ENCODE measurements at places on chromosomes 12 and 14.

DNA sequence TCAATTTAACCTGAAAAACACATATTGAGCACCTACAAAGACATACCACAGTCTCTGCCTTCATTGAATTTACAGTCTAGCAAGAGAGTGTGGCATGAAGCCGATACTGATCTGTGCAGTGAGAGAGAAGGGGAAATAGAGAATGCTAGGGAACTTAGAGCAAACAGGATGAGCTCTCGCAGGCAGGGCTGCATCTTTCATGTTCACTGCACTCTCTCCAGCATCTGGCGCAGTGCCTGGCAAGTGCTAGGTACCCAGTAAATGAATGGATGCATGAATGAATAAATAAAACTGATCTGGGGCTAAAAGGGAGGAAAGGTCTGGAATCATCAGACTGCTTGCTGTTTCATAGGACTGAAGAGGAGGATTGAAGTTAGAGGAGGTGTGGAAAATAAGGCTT, 256.5 kb upstream of the NPAS3 start:
- DNase-seq: no peak

- DNase-seq: no peak
Measured at GRCh38 chr12:105467710-105468366, 137.3 kb downstream of the C12orf75 start.

GRCh38 chr12:22935501-22935900, 310.5 kb downstream of the ETNK1 start:
- no peak for DNase-seq

GRCh38 chr14:74829251-74829650, 46.7 kb downstream of the PROX2 start:
- DNase-seq: no peak

DNA sequence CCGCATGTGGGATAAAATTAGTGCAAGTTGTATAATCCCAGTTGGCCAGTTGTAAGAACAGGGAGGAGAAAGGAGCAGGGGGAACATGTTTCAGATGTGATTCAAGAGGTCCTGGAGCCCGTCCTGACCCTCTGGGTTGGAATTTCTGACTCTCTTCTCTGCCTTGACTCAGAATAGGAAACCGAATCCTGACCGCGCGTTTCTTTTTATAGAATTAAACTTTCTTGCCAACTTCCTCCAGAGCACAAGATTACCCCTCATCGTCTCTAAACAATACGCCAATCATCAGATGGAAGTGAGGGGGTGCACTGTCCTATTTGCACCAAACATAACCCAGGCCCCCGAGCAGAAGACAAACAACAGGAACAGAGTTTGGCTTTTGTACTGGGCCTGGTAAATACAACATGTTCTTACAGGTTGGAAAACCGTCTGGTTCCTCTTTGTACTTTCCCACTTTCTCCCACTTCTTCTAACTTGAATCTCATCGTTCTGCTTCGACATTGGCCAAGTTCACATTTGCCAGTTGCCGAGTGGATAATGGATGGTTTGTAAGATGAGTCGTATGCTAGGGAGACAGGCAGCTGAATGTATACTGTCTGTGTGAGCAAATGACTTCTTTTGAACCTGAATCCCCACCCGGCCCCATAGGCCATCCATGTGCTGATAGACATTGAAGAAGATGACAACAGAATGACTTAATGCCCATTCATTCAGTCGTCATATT, 42.6 kb upstream of the MED13L start:
- peak; percentile 86 for DNase-seq

GRCh38 chr12:25623816-25624215, 70.7 kb upstream of the LMNTD1 start:
- no peak for DNase-seq

DNA sequence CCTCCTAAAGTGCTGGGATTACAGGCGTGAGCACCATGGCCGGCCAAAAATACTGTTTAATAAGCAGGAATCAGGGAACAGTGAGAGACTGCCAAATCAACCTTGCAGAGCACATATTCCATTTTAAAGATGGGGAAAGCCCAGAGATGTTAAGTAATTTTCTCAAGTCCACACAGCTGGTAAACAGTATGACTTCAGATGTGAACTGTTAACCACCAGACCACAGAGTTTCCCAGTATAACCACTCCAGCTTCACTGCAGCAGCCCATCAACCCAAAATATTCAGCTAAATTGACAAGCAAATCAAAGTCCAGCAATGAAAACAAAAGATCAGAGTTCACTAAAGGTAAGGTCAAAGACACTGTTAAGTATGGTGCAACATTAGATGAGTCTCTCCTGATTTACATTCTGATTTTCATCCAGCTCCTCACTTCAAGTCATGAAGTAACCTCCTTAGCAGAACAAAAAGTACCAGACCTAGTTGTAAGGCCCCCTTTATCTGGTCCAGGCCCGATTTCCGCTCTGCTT, 82.1 kb downstream of the TRAFD1 start:
- no peak for DNase-seq

DNA sequence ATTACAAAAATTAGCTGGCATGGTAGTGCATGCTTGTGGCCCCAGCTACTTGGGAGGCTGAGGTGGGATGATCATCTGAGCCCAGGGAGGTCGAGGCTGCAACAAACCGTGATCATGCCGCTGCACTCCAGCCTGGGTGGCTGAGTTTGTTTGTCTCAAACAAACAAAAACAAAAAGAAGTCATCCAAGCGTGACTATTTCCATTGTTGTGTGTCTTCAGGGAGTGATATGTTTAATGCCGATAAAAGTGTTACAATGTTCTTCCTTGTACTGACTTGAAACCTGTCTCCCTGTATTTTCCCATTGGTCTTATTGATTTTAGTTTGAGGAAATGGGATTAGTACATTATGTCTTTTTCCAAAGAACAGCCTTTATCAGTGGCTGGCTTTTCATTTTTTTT, 75.6 kb upstream of the USP44 start:
- no peak for DNase-seq

GRCh38 chr14:102209224-102209966, 69.7 kb downstream of the WDR20 start:
- peak; percentile 50 for DNase-seq

DNA sequence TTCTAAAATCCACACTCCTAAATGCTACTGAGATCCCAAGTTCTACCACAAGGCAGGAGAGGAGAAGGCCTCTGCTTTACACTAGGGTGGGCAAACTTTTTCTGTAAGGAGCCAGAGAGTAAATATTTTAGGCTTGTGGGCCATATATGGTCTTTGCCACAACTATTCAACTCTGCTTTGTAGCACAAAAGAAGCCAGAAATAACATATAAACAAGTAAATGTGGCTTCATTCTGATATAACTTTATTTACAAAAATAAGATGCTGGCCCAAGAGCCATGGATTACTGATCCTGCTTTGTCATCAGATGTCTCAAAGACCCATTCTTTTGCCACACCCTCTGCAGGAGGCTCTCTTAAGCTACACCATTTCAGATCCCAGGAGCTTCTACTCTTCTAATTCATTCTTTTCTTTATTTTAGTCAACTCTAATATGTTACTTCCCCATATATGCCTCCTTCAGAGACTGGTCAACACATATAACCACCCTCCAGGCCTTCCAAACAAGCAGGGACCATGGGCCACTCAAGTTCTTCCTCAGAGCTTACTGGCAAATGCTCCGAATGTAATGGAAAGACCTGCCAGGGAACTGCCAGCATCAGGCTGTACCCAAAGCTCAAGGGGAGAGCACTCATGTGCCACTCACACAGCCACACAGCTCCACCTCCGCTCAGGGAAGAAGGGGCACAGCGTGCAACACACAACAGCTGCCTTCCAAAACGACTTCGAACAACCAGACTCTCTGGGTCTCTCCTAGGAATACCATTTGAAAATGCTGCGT, 15.6 kb downstream of the APPL2 start:
- no peak for DNase-seq

DNA sequence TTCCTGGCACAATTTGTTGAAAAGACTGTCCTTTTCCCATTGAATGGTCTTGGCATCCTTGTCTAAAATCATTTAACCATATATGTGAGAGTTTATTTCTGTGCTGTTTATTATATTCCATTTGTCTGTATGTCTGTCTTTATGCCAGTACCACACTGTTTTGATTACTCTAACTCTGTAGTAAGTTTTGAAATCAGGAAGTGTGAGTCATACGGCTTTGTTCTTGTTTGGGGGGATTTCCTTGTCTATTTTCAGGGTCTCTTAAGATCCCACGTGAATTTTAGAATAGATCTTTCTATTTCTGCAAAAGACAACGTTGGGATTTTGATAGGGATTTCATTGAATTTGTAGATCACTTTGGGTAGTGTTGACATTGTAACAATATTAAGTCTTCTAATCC, 88.5 kb downstream of the MYRFL start:
- DNase-seq: no peak

- DNase-seq: peak; percentile 93
Measured at GRCh38 chr12:109432842-109433304, 44.2 kb downstream of the KCTD10 start.

GRCh38 chr12:58814036-58814435, 106.3 kb downstream of the LRIG3 start:
- no peak for DNase-seq

- peak; percentile 62 for DNase-seq
Measured at GRCh38 chr12:550473-551260, 90.9 kb downstream of the B4GALNT3 start.

- DNase-seq: no peak
Measured at GRCh38 chr12:57715786-57716185, 21.9 kb downstream of the OS9 start.

- DNase-seq: peak; percentile 72
Measured at GRCh38 chr14:104545942-104546501, 33.5 kb upstream of the C14orf180 start.

DNA sequence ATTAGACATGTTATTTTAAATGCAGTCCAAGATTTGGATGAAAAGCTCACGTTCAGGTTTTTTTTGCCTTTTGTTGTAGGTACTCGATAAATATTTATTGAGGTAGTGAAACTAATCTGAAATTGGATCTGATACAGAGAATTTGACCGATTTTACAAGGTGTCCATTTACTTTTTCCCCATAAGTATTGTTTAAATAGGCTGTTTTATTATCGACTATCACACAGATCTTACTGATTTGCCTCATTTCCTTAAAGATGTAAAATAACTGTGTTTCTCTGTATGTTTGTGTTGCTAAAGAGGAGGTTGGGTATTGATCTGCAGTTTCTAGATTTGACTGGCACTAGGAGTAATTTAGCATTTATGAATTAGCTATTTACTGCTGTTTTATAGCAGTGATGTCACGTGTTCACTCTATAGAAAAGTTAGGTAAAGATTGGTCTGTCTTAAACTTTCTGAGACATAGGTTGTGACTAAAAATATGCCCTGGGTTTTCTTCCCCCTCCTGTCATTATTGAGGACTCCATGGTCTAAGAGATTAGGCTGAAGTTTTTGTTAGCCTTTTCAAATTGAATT, 3.5 kb downstream of the RAP1B start:
- no peak for DNase-seq

GRCh38 chr12:12939888-12940287, 12.1 kb downstream of the GPRC5D start:
- DNase-seq: no peak

- DNase-seq: no peak
Measured at GRCh38 chr14:99939421-99939820, 125.8 kb upstream of the EVL start.

DNA sequence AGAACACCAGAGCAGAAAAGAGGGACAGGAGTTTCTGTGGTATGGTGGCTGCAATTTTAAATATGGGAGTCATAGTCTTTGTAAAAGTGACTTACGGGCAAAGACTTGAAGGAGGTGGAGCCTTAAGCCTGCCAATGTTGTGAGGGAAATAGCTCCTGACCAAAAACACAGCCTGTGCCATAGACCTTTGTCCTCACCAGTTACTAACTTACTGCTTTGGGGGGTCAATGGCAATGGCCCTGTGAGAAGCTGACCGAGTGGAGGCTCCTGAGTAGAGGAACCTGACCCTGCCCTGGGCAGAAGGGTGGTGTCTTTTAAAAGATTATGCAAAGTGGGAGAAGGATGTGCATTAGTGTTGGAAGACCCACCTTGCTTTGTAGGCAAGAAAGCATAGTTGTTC, 3.8 kb downstream of the MTHFD1 start:
- DNase-seq: no peak

DNA sequence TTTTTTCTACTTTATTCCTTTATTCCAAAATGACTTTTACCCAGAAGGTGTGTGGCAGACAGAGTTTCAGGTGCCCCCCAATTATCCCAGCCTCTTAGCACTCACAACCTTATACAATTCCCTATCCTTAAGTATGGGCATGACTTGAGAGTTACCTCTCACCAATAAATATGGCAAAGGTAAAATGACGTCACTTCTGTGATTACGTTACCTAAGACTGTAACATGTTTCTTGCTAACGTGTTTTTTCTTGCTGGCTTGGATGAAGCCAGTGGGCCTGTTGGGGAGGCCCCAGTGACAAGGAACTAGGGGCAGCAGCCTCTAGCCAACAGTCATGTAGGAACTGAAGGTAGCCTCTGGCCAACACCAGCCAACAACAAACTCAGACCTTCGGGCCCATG, 13.3 kb upstream of the TUNAR start:
- no peak for DNase-seq

DNA sequence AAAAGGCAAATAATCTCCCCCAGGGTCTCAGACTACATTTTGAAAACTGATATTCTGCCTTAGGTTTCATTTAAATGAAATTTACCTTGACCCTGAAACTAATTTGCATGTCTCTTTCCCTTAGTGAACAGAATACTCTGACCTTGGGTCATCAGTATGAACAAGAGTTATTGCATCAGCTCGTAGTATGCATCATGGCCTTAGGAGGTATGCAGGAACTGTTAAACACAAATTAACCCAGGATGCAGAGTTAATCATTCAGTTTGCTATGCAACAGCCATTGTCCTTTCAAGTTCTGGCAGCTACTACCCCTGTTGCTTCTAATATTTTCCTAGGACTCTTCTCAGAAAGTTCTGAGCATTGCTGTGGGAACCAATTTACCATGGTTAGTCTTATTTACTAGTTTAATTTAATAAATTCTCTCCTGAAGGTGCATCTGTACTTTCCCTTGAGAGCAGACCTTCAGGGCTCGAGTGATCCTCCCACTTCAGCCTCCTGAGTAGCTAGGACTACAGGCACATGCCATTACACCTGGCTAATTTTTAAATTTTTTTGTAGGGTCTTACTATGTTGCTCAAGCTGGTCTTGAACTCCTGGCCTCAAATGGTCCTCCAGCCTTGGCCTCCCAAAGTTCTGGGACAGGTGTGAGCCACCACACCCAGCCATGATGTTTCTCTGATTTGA, 126.7 kb downstream of the TTC6 start:
- DNase-seq: no peak

GRCh38 chr12:66066929-66067523, 63.5 kb downstream of the LLPH start:
- DNase-seq: no peak
